ENCODE measurements at places on chromosomes 11 and 22.

- no peak for DNase-seq
Observed at GRCh38 chr11:111148121-111148520, 97.4 kb upstream of the POU2AF2 start.

DNA sequence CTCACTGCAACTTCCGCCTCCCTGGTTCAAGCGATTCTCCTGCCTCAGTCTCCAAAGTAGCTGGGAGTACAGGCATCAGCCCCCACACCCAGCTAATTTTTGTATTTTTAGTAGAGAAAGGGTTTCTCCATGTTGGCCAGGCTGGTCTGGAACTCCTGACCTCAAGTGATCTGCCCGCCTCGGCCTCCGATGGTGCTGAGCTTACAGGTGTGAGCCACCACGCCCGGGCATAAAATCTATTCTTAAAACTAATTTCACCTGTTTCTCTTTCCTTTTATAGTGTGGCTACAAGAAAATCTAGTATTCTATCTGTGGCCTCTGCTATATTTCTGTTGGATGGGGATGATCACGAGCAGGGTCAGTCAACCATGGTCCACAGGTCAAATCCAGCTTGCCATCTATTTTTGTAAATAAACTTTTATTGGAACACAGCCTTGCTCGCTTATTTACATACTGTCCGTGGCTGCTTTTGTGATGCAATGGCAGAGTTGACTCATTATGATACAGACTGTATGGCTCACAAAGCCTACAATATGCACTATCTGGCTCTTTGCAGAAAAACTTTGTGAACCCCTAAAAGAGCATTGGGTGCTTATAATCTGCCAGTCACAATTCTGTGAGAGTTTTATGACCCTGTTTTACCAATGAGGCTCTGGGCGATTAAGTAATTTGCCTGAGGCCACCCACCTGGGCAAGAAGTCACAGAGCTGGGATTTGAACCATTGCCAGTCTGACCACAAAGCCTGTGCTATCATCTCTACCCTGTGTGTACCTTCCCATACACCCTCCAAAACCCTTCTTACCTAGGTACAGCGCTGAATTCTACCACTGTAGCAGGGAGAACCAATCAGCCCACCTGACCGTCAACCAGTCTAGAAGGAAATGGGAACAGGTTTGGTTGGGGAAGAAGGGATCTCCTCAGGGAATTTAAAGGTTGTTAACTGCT is 28.3 kb downstream of the SLC1A2 start:
- no peak for DNase-seq

GRCh38 chr22:24043958-24044357 is 32.9 kb downstream of the CABIN1 start:
- no peak for DNase-seq

- DNase-seq: no peak
Observed at GRCh38 chr11:115222218-115222862, 281.9 kb downstream of the CADM1 start.
